Bronchial epithelial cell (primary cell): ENCODE measurements at places on chromosomes 7 and 10. TPM values are rescaled to one million over a fixed set of nuclear protein-coding genes. Genes with fewer than 3 reads are reported as not detected.
A peak's percentile ranks its signal among the peaks of the same experiment; 100 is the strongest.

Gene NKX1-2
- total RNA-seq = 0.51 and 2.1 TPM in 2 replicates

Gene ARHGAP21
- 62.1 and 80.6 TPM in 2 replicates for total RNA-seq

Gene GPNMB
- 13.4 and 57.0 TPM in 2 replicates for total RNA-seq

Gene VSTM4
- total RNA-seq = under 0.01 TPM in 2 replicates

Gene CYP2C19
- total RNA-seq = 0.26 and 1.2 TPM in 2 replicates

Gene RAB19
- not detected in 2 replicates for total RNA-seq

Gene SPDYE3
- total RNA-seq = not detected in 2 replicates

Gene HACD1
- 22.1 and 24.6 TPM in 2 replicates for total RNA-seq

Gene MALRD1
- total RNA-seq = not detected in 2 replicates

Gene SEPHS1
- 18.7 and 22.9 TPM in 2 replicates for total RNA-seq

Gene ASB10
- total RNA-seq = not detected in 2 replicates

DNA sequence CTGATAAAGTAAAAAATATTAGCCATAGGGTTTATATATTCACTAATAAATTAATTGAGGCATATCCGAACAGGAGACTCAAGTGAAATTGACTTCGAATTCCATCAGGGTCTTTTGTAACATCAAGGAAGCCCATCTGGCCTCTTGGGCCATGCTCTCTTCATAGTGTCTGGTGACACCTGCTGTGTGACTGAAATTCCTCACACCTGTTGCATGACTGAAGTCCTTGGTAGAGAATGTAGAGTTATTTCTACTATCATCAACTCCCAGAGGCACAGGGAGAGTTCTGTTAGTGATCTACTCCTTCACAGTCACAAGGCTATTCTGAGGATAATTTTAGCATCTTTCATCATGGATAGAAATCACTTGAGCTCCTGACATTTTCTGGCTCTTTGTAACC is 138.3 kb upstream of the LSM8 start:
- DNase-seq = no peak

DNA sequence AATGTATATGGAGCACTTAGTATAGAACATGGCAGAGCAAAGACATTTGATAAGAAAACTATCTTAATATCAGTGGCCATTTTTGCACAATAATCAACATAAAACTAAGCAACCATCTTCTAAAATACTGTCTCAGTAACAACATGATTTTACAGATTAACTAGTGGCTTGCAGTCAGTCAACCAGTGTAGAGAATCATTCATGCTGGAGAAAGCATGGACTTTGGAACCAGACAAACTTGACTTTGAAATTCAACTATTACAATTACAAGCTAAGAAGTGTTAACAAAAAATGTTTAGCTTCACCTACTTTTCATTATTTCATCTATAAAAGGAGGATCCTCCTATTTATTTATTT is 27.7 kb downstream of the CUBN start:
- DNase-seq = no peak

- DNase-seq = no peak
These were observed 41.5 kb downstream of the CYP17A1 start for GRCh38 chr10:102795453-102796406.

GRCh38 chr7:139992353-139993044 is 70.3 kb downstream of the PARP12 start:
- no peak for DNase-seq

DNA sequence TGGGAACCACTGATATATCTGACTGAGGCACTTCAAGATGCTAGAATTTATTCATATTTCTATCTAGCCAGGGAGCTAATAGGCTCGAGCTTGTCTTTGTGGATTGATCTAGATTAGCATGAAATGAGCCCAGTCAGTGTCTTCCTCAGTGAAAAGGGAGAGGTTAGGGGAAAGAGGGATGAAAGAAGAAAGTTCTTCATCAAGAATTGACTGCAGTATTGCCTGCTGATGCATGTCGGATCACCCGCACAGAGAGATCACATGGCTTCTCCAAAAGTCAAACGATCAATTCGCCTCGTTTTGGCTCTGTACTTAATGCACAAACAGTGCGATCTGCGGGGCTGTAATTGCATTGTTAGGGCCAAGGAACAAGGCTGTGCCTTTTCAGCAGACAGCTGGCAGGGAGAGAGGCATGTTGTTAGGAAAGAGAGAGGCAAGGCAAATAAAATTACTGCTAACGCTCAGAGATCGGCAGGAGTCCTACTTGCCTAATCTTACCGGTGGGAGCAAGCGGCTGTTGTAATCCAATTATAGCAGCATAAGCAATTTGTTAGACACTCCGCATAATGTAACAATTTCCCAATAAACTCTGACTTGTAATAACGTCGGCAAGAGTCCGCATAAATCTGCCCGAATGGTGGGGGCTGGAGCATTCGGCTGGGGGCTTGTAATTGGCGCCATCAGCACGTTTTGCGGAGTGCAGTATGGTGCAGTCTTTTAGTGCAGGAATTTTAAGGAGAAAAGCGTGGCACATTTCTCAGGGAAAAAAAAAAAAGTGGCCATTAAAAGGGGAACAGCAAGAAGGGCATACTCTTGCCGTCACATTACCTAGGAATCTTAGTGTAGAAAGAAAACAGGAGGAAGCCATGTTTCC is 102.1 kb downstream of the POLL start:
- no peak for DNase-seq

DNA sequence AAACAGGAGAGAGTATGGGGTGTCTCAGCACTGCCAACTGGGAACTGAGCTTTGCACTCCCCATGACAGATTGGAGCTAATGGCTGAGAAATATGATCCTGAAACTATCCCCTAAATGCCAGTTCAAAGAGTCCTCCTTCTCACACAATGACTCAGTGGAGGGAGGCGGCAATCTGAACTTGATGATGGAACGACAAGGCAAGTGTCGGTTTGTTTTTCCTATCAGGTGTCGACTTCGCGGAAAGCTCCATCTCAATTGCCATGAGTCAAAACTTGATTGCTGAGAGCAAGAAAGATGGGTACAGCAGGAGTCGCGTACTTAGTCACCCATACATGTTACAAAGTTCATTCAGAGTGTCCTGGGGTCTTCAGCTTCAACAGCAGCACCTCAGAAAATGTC is 52.5 kb downstream of the NPY start:
- DNase-seq = peak; percentile 53

GRCh38 chr7:84081973-84082522 is 112.5 kb downstream of the SEMA3A start:
- no peak for DNase-seq

- DNase-seq = no peak
These were observed 253.6 kb downstream of the SORCS3 start for GRCh38 chr10:104894681-104895080.

DNA sequence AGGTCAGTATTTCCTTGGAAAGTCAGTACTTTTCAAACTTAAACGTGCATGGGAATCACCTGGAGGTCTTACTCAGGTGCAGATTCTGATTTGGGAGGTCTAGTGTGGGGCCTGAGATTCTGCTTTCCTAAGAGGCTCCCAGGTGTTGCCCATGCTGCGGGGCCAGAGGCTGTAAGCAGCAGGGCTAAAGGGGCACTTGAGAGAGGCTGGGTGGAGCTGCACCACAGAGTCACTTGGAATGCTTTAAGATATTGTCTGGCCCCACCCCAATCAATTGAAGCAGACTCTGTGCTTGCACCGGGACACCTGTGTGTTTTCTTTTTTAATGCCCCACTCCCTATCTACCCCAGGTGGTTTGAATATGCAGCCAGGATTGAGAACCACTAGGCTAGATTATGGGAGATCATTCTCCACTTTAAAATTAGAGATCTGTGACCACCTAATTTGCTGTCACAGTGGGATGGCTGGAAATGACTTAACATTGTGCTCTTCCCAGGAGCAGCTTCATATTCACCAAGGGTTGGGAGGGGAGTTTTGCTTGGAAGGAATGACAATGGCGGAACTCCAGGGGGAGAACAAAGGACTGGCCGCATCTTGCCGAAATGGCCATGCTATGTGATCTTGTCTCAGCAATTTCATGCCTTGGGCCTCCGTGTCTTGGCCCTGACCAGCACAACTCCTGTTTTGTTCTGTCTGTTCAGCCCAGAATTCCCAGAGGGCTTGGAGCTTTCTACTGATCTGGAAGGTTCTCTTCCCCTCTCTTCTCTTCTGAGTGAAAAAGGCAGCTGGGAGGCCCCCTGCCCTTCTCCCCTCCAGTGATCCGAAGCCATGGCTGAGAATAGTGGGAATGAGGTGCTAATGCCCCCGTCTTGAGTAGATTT is 80.2 kb downstream of the FAM241B start:
- DNase-seq = no peak

DNA sequence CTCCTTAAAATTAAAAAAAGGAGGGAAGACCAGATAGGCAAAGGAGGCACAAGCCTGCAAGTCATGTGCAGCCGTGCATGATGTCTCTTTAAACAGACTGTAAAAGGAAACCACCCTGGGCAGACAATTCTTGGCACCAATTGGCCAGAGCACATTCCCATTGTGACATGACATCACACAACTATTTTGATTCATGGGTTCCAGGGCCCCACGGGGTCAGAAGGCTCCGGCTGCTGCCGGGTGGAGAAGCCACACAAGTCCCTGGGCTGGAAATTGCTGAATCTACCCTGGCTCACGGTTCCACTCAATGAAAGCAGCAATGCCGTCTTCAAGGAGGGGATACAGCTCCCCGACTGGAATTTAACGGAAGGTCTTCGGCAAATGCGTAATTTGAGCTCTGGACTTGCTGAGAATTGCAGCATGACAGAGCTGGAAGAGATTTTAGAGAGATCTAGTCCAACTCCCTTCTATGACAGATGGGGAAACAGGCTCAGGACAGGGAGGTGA is 140.5 kb downstream of the PRKAG2 start:
- DNase-seq = peak; percentile 56

- DNase-seq = no peak
These were observed 170.3 kb downstream of the PAXIP1 start for GRCh38 chr7:154832557-154833138.

DNA sequence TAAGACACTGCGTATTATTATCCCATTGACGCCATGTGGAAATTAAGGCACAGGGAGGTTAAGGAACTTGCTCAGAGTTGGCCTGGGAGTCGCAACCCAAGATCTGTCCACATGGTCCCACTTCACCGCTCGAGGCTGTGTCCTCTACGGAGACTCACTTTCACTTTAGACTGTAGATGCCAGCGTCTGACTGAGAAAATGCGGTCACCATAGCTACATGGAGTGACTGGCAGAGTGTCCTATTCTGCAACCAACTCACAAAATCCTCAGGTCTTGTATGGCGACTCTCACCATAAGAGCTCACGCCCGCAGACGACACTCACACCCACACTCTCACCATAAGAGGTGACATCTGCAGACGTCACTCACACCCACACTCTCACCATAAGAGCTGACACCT is 257.9 kb downstream of the PTPRN2 start:
- no peak for DNase-seq

DNA sequence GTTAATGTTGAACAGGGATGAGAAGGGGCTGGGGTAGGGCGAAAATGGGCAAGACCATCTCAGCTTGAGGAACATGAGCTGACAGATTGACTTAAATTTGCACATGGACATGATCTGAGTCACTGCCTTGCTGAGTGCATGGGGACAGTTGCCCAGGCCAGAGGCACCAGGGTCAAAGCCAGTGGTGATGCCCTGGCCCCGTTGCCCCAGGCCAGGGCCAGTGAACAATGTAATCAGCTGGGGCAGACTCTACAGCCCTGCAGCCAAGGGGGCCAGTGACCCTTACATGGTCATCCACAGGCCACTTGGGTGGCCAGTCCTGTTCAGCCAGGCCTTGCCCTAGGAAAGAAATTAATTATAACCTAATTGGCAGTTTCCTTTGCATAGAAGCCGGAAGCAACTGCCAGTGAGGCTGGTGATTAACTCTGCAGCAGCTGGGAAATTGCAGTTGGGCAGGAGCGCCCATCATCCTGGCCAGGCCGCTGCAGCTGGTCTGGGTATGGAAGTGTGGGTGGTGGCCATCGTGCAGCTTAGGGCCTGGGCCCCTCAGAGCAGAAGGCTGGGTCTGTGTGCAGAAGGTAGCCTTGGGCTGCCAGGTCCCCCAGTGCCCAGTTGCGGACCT is 9.6 kb downstream of the RET start:
- no peak for DNase-seq

- no peak for DNase-seq
These were observed 270.1 kb downstream of the ARL4A start for GRCh38 chr7:12957487-12957886.

GRCh38 chr10:28778524-28778923 is 101.2 kb downstream of the BAMBI start:
- DNase-seq = peak; percentile 33

DNA sequence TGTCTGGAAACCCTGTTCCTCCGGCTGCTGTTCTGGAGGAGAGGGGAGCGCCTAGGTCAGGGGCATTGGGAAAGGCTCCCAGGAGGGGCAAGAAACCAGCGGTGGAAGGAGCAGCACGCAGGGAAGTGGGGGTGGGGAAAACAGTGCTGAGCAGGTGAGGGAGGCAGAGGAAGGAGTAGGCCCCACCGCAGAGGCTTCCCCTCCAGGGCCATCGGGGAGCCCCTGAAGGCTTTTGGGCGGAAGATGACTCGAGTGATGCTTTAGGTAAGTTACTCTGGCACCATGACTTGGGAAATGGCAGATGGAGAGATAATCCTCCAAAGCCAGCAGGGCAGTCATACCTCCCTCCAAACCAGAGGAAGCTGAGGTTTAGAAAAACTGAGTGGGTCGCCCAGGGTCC is 106.5 kb upstream of the ANLN start:
- no peak for DNase-seq

DNA sequence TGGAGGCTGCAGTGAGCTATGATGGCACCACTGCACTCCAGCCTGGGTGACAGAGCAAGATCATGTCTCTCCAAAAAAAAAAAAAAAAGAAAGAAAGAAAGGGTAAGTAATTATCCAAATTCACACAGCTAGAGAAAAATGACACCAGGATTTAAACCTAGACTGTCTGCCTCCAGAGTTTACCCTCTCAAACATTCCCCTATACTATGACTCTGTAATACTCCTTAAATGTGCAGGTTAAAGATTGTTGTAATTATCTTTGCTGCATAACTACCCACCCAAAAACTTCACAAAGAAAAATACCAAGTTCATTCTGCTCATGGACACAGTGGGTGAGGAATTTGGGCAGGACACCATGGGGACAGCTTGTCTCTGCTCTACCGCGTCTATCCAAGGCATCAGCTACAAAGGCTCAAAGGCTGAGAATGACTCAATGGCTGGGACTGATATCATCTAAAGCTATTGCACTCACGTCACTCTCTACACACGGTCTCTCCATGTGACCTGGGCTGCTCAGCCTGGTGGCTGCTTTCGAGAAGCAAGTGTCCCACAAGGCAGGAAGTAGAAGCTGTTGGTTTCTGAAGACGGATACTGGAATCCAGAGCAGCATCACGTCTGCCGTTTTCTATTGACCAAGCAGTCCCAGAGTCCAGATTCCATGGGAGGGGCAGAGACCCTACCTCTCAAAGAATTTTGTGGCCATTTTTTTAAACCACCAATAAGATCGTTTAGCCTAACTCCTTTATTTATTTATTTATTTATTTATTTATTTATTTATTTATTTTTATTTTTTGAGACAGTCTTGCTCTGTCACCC is 185.7 kb upstream of the AUTS2 start:
- DNase-seq = no peak

DNA sequence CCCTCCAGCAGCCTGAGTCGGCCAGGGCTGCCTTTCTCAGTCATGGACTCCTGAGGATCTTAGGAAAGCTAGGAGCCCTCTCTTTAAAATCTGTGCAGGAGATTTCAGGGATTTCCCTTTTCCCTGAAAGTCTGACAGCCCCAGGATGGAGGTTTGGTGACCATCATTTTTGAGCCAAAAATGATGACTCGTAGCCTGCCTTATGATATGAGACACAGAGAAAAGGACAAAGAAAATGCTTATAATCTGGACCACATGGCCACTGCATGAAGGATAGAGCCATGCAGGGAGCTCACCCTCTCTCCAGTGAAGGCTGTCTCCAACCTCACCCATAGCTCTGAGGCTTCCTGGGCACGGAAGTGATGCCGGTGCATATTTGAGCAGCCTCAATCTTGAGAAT is 106.6 kb upstream of the CHST15 start:
- peak; percentile 6 for DNase-seq

GRCh38 chr7:108442039-108442568 is 14.1 kb downstream of the NRCAM start:
- peak; percentile 79 for DNase-seq
